ENCODE measurements at places on chromosomes 5 and 9. TPM values are rescaled to one million over a fixed set of nuclear protein-coding genes. Genes with fewer than 3 reads are reported as not detected.

The CDX1 gene
- not detected for total RNA-seq

The PCDHA6 gene
- total RNA-seq, result not detected

The SPZ1 gene
- total RNA-seq, result not detected

The SOHLH1 gene
- not detected for total RNA-seq

DNA sequence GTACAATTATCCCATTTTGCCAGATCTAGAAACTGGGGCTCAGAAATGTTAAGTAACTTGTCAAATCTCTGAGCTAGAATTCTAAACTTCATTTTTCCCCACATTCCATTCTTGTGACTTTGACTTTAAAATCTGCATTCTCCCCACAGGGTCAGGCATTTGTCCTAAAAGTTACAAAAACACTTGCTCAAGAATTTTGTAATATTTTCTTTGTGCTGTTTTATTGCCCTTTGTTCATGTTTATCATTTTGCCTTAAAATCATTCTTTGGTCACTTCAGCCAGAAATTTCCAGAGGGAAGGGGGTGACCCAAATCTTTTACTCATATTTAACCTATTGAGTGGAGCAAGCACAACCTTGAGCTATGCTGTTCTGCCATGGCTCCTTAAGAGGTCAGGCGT lies 120.1 kb upstream of the CCL21 start:
- no peak overlapping the region for H3K27ac ChIP-seq
- no peak overlapping the region for H3K4me3 ChIP-seq
- DNase-seq, result no peak
- H3K27me3 ChIP-seq, result no peaks in the 10 kb centered on the region
- H3K4me1 ChIP-seq, result no peaks in the 10 kb centered on the region

DNA sequence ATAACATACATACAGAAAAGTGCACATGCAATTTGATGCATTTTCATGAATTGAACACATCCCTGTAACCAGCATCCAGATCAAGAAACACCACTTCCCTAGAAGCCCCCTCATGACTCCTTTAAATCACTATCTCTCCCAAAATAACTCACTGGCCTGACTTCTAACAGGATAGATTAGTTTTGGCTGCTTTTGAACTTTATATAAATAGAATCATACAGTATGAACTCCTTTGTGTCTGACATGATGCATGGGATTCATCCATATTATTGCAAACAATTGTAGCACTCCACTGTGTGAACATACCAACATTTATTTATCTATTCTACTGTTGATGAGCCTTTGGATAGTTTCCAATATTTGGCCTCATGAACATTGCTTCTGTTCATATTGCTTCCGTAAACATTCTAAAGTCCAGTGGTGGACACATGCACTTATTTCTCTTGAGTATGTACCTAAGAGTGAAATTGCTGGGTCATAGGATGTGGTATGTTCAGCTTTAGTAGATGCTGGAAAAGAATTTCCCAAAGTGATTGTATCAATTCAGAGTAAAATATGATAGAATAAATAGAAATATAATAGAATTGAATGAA lies 148.7 kb upstream of the GDNF start:
- H3K4me1 ChIP-seq, result no peaks in the 10 kb centered on the region
- no peak overlapping the region for H3K27ac ChIP-seq
- DNase-seq, result no peak
- H3K36me3 ChIP-seq, result no peaks in the 10 kb centered on the region

DNA sequence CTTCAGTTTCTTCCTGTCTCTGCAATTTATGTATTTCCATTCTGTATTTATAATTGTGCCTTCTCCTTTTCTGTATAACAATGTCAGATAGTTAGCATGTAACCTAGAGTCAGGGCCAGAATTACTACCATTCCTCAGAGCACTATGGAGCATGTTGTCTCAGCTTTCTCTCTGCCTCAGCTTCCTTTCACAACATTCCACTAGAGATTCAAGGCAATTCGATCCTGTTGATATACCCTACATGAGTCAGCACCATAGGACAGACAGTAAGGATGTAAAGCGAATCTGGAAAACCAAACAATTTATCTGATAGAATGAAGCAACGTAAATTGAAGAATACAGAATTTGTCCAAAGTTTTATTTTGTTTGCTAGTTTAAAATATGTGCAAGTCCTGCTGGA lies 728.3 kb upstream of the SEMA6A start:
- no peak overlapping the region for H3K27ac ChIP-seq
- H3K4me3 ChIP-seq, result no peak overlapping the region
- no peaks in the 10 kb centered on the region for H3K36me3 ChIP-seq
- no peak for DNase-seq
- no peaks in the 10 kb centered on the region for H3K4me1 ChIP-seq

- peaks cover 34% of the 10 kb centered on the region for H3K4me1 ChIP-seq
- no peak overlapping the region for H3K27ac ChIP-seq
- no peaks in the 10 kb centered on the region for H3K36me3 ChIP-seq
- no peak for DNase-seq
- no peaks in the 10 kb centered on the region for H3K27me3 ChIP-seq
- no peak overlapping the region for H3K4me3 ChIP-seq
Measured at GRCh38 chr9:33443047-33443446, 4.3 kb downstream of the AQP3 start.

DNA sequence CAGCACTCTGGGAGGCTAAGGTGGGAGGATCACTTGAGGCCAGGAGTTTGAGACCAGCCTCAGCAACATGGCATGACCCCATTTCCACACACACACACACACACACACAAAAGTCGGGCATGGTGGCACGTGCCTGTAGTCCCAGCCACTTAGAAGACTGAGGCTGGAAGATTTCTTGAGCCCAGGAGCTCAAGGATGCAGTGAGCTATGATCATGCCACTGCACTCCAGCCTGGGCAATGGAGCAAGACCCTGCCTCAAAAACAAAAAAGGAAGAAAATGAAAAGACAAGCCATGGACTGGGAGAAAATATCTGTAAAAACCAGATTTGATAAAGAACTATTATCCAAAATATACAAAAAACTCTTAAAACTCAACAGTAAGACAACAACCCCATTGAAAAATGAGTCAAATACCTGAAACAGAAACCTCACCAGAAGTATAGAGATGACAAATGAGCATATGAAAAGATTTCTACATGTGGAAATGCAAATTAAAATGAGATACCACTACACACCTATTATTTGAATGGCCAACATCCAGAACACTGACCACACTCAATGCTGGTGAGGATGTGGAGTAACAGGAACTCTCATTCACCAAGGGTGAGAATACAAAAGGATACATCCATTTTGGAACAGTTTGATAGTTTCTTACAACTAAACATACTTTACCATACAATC lies 24.7 kb downstream of the DNAJA1 start:
- H3K27me3 ChIP-seq, result no peaks in the 10 kb centered on the region
- no peak for DNase-seq
- H3K4me1 ChIP-seq, result peaks cover 18% of the 10 kb centered on the region
- H3K4me3 ChIP-seq, result peak overlapping the region; percentile 38

- H3K27ac ChIP-seq, result no peak overlapping the region
- peaks cover 2% of the 10 kb centered on the region for H3K36me3 ChIP-seq
- H3K4me3 ChIP-seq, result no peak overlapping the region
- peaks cover 19% of the 10 kb centered on the region for H3K4me1 ChIP-seq
- H3K27me3 ChIP-seq, result no peaks in the 10 kb centered on the region
Measured at GRCh38 chr9:125965477-125965876, 218.3 kb downstream of the PBX3 start.

GRCh38 chr9:121830441-121831140 lies 179.2 kb downstream of the DAB2IP start:
- no peak for DNase-seq
- no peak overlapping the region for H3K4me3 ChIP-seq
- no peaks in the 10 kb centered on the region for H3K36me3 ChIP-seq
- no peak overlapping the region for H3K27ac ChIP-seq
- H3K27me3 ChIP-seq, result no peaks in the 10 kb centered on the region
- H3K4me1 ChIP-seq, result no peaks in the 10 kb centered on the region

DNA sequence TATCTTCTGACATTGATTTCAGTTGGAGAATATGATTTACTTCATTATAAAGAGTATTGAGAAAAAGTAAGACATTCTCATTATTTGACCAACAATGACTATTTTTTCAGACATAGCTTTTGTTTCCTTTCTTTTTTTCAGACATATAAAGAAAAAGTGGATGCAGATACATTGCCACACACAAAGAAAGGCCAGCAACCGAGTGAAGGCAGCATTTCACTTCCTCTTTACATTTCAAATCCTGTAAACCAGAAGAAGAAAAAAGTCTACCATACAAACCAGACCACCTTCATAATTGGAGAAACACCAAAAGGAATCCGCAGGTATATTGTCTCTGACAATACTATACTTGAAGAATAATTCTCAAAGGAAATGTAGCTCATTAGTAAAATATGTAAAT lies 128.9 kb downstream of the ERCC6L2 start:
- H3K4me3 ChIP-seq, result no peak overlapping the region
- no peak for DNase-seq
- peaks cover 14% of the 10 kb centered on the region for H3K4me1 ChIP-seq
- H3K27ac ChIP-seq, result no peak overlapping the region

DNA sequence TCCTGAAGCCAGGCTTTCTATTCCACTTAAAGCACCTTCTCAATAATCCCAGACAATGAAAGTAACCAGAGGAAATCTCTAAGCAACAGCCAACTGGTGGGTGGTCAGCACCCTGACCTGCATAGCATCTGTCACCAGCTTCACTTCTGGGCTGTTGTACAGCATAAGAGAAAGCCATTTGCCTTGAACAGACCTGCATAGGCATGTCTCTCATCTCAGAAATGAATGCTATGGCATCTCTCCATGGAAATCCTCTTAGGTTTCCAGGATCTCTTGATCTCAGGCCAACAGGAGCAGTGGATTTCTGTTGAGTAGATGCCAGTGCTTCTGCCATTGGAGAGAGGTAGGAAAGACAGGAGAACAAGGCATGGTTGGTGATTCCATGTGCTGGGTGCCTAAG lies 213.6 kb downstream of the GRIA1 start:
- no peaks in the 10 kb centered on the region for H3K27me3 ChIP-seq
- no peak for DNase-seq
- no peaks in the 10 kb centered on the region for H3K36me3 ChIP-seq
- no peak overlapping the region for H3K27ac ChIP-seq
- H3K4me1 ChIP-seq, result no peaks in the 10 kb centered on the region

DNA sequence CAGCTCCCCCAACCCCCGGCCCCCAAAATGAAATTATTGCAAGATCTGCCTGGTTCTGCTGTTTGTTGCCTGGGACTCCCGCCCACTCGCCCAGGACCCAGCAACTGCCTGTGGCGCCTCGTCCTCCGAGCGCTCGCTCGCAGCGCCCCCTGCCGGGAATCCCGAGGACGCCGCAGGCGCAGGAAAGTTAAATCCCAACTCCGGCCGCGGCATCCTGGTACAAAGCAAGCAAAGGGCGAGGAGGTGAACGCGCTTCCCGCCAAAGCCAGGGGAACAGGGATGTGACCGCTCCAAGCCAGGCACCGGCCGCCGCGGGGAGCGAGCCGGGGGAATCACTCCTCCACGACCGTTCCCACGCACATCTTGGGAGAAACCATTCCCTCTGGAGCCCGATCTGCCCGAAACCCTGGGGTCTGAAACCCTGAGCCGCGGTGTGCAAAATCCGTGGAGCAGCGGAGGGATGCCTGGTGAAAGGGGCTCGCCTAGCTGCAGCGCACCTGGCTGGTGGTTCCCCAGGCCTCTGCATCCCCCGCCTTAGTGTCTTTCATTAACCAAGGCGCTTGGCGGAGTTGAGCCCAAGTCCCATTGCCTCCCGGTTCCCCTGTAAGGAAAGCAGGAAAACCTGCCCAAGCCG lies 1.3 kb downstream of the SEMA5A start:
- peaks cover 28% of the 10 kb centered on the region for H3K27me3 ChIP-seq
- H3K27ac ChIP-seq, result no peak overlapping the region
- no peaks in the 10 kb centered on the region for H3K4me1 ChIP-seq
- peak; percentile 46 for DNase-seq
- H3K4me3 ChIP-seq, result peak overlapping the region; percentile 58

DNA sequence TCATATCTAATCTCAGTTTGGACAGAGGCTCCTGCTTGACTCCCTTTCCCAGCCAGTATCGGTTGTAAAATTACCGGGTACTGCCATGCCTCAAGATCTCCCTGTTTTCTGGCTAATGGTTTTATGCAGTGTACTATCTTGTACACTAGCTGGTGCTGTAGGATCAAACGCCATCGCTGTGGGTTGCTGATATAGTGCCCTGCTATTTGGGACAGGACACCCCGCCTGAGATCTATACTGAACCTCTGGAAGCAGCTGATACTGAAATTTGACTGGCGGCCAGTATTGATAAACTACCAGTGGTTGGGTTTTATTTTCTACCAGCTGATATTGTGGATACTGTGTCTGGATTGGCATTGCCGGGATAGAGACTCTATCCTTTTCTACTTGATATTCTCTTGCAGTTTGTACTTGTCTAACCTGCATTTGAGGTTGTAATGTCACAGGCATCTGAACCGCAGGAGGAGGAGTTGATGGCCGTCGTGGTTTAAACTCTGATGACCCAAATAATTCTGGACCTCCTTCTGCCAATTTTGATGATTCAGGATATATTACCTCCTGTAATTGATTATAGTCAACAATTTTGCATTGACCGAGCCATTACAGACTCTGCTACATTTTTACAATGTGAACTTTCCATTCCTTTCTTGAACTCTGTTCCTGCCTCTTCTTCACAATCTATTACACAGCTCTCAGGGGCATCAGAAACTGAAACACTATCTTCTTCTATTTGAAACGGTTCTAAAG lies 112.5 kb upstream of the LARP1 start:
- H3K27ac ChIP-seq, result no peak overlapping the region
- no peak overlapping the region for H3K4me3 ChIP-seq
- H3K36me3 ChIP-seq, result no peaks in the 10 kb centered on the region

DNA sequence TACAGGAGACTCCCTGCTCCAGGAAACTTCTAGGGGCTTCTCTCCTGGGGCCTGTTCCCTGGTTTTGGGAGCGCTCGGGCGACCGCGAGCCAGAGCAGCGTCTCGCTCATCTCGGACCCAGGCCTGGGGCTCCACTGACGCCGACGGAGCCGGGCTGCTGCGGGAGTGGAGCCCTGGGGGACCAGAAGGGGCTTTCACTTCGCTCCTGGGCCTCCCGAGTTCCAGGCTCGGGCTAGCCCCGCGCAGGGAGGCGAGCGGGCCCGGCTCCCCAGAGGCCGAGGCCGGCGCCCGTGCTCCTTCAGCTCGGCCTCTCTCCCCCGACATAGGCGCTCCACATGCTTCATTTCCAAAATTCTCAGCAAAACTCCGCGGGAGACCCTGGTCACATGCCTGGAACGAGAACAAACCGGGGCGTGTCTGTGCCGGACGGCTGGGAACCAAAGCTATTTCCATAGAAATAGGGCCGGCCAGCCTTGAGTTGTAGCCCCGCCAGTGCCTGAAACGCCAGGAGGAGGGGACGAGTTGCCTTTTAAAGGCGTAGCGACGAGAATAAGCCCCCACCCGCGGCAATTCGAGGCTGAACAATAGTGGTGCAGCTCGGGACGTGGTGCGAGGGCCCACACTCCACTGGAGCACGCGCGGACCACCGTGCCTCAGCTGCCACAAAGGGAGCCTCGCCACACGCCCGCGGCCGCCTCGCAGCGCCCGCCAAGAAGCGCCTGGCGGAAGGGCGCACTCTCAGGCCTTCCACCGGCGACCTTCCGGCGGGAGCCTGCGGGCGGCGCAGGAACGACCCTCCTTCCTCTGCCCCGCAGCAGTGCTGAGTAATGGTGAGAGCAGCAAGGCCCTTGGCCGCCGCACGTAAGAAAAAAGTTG lies 1.1 kb upstream of the G3BP1 start:
- H3K4me3 ChIP-seq, result no peak overlapping the region
- H3K27me3 ChIP-seq, result no peaks in the 10 kb centered on the region
- peaks cover 26% of the 10 kb centered on the region for H3K4me1 ChIP-seq
- peak overlapping the region; percentile 95 for H3K27ac ChIP-seq
- H3K36me3 ChIP-seq, result peaks cover 4% of the 10 kb centered on the region

All from activated T-cell treated with anti-CD3 and anti-CD28 coated beads, Interleukin-2, amount 50 U/mL, for 72 hours (primary cell).